Camera-type eye (tissue), 1 donor: ENCODE measurements at places on chromosomes 7 and 10. TPM values are rescaled to one million over a fixed set of nuclear protein-coding genes. Genes with fewer than 3 reads are reported as not detected.

ELFN1 gene
- total RNA-seq: 21.5 TPM

AS3MT gene
- total RNA-seq: 15.9 TPM

FXYD4 gene
- not detected for total RNA-seq

SOSTDC1 gene
- total RNA-seq: 47.6 TPM

SLC26A5 gene
- 0.71 TPM for total RNA-seq

SSBP1 gene
- total RNA-seq: 121 TPM

HOXA9 gene
- total RNA-seq: not detected

CDHR1 gene
- 150 TPM for total RNA-seq

TSPAN15 gene
- total RNA-seq: 28.1 TPM

MBL2 gene
- not detected for total RNA-seq

WASL gene
- 41.5 TPM for total RNA-seq

DKK1 gene
- 5.7 TPM for total RNA-seq

NODAL gene
- total RNA-seq: 1.3 TPM
